ENCODE measurements at places on chromosomes 2 and 18. TPM values are rescaled to one million over a fixed set of nuclear protein-coding genes. Genes with fewer than 3 reads are reported as not detected.

Gene MAP3K19
- total RNA-seq: not detected

Gene CEP192
- 39.5 TPM for total RNA-seq

Gene ATP8B1
- total RNA-seq: 95.1 TPM

Gene IL18RAP
- not detected for total RNA-seq

Gene COL6A3
- total RNA-seq: 0.72 TPM

Measured in thoracic aorta endothelial cell (primary cell).